Adrenal gland (tissue), 19 donors: ENCODE measurements at places on chromosomes 13 and 19.
A peak's percentile ranks its signal among the peaks of the same experiment; 100 is the strongest.

- H3K4me1 ChIP-seq: no peaks in the 10 kb centered on the region
- DNase-seq: no peak
- H3K27ac ChIP-seq: no peak overlapping the region
- no peak overlapping the region for H3K4me3 ChIP-seq
- H3K27me3 ChIP-seq: no peaks in the 10 kb centered on the region
These were observed 339.0 kb downstream of the DCT start for GRCh38 chr13:94140511-94140910.

GRCh38 chr19:51811344-51811743, 16.4 kb downstream of the FPR3 start:
- no peaks in the 10 kb centered on the region for H3K36me3 ChIP-seq
- peak; percentile 38 for DNase-seq

DNA sequence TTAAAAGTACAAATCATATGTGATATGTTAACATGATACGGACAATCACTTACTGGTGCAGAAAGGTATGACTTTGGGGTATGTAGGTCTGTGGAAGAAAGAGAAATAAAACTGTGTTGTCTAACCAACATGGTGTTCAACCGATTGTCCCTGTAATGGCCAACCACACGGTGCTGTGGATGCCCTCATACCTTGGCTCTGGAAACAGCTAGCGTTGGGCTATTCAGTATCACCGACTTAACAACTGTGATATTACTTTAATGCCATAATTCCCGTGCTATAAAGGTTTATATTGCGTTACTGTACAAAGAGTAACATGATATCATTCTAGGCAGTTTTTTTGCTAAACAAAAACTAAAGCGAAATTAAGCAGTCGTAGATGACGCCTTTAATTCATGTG, 448.3 kb downstream of the EFNB2 start:
- no peak for DNase-seq
- H3K27me3 ChIP-seq: no peaks in the 10 kb centered on the region
- H3K4me3 ChIP-seq: no peak overlapping the region
- H3K27ac ChIP-seq: no peak overlapping the region

GRCh38 chr13:97030705-97031452, 36.6 kb upstream of the OXGR1 start:
- peaks cover 6% of the 10 kb centered on the region for H3K4me1 ChIP-seq
- H3K27me3 ChIP-seq: peaks cover 3% of the 10 kb centered on the region
- no peak overlapping the region for H3K27ac ChIP-seq
- H3K4me3 ChIP-seq: no peak overlapping the region

DNA sequence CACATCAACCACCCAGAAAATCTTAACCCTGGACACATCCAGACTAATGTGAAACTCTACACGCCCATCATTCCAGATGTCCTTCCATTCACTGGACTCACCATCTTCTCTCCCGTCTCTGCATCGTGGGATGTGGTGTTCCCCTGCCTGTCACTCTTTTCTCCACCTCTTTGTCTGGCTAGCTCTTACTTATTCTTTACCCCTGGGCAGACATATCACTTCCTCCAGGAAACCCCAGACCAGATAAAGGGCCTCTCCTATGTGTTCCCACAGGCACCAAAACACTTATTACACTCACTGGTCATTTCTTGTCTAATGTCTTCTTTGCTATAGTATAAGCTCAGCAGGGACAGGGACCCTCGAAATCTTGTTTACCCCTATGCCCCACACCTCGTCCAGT, 109.3 kb upstream of the IPO5 start:
- no peak for DNase-seq
- no peaks in the 10 kb centered on the region for H3K4me1 ChIP-seq
- no peak overlapping the region for H3K27ac ChIP-seq
- no peaks in the 10 kb centered on the region for H3K36me3 ChIP-seq

DNA sequence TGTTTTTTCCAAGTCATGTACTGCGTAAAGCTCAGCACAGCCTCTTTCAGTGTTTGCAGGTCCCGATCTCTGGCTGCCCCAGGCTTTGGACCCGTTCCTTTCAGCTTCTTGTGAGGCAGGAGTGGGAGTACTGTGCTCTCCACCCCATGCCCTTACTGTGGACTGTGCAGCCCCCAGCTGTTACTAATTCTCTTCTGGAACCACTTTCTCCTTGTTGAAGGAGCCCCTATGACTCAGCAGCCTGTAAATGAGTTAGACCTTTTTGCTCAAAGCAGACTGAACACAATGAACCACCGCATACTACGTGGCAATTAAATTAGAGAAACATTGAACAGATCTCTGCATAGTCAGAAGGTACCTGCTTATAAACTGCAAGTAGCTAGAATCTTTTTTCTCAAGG, 39.0 kb downstream of the SERTM1 start:
- peak; percentile 56 for DNase-seq
- no peaks in the 10 kb centered on the region for H3K4me1 ChIP-seq
- peaks cover 19% of the 10 kb centered on the region for H3K27me3 ChIP-seq
- H3K36me3 ChIP-seq: no peaks in the 10 kb centered on the region

- no peaks in the 10 kb centered on the region for H3K36me3 ChIP-seq
- H3K4me1 ChIP-seq: no peaks in the 10 kb centered on the region
- no peak overlapping the region for H3K4me3 ChIP-seq
- DNase-seq: no peak
- no peak overlapping the region for H3K27ac ChIP-seq
- peaks cover 1% of the 10 kb centered on the region for H3K27me3 ChIP-seq
These were observed 39.1 kb downstream of the FAM216B start for GRCh38 chr13:42820451-42820850.

DNA sequence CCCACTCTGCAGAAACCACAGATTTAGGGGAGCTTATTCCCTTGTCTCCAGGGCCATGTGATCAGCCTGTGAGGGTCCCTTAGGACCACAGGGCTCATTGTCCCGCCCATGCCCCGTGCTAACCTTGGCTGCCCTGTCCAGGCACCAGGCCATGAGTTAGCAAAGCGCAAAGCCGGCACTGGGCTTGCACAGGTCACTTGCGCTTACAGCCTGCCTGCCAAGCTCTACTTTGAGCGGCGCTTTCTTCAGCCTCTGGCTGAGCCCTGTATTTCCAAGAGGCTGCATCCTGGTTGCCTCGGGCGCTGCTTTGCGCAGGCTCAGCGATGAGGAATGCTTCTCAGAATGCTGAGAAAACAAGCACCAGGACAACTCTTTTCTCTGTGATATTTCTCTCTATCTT, 188.0 kb downstream of the TDRD3 start:
- H3K4me1 ChIP-seq: no peaks in the 10 kb centered on the region
- DNase-seq: no peak
- no peak overlapping the region for H3K27ac ChIP-seq

- H3K27me3 ChIP-seq: peaks cover 3% of the 10 kb centered on the region
- no peak within 1 kb of the TSS for H3K27ac ChIP-seq
- H3K4me3 ChIP-seq: no peak within 1 kb of the TSS
- H3K4me1 ChIP-seq: no peaks in the 10 kb centered on the region
- DNase-seq: no peak
These were observed at the start of gene PCDH20 for GRCh38 chr13:61415749-61416148. Gene PCDH20 (minus strand): TSS chr13:61415849. CDS start chr13:61415158, 691 bp downstream.

DNA sequence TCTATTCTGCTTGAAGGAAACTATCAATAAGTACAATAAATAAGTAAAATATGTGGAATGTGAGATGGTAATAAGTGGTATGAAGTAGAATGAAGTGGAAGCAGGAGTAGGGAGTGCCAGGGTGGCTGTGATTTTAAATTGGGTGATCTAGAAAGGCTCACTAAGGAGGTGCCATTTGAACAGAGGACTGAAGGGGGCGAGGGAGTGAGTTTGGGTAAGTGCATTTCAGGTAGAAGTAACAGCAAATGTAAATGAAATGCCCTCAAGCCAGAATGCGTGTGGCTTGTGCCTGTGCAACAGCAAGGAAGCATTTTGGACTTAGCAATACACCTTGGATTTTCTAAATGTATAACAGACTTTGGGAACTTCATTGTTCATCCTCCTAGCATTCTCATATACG, 77.1 kb downstream of the CCNA1 start:
- DNase-seq: no peak
- H3K27me3 ChIP-seq: no peaks in the 10 kb centered on the region
- H3K27ac ChIP-seq: no peak overlapping the region
- H3K4me1 ChIP-seq: no peaks in the 10 kb centered on the region

- DNase-seq: no peak
- H3K27ac ChIP-seq: peak overlapping the region; percentile 88
- H3K4me3 ChIP-seq: no peak overlapping the region
These were observed 108.8 kb downstream of the KCTD15 start for GRCh38 chr19:33905473-33905936.

DNA sequence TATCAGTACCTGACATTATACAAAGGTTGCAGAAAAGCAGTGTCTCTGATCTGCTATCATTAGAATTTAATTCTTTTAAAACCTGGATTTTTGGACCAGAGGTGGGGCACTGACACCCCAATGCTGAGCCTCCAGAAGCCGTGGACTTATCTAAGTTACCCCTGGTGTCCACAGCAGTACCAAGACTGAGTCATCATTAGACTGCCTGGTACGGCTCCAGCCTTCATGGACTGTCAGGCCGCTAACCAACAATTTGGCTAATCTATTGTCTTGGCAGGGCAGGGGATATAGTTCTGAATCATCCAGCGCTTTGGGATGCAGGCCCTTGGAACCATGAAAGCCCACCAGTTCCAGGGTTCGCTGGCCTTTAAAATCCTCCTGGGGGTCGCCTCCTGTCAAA, 78.3 kb downstream of the TSHZ3 start:
- no peaks in the 10 kb centered on the region for H3K27me3 ChIP-seq
- no peak overlapping the region for H3K4me3 ChIP-seq

DNA sequence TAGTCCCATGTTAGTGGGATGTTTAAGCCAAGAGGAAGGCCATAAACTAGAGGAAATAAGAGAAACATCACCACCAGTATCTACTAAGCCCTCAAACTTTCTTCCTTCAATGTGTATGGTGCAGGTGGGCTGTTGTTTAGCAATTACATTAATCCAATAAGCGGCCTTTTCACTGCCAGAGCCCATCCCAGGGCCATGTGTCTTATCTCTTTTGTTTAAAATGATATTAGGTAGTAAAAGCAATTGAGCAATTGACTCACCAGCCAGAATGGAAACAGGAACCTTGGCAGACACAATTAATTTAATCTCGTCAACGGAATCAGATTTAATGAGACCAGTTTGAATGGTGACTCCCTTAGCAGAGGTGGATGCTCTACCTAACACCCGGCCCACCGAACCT, 1503.5 kb downstream of the UQCRFS1 start:
- no peaks in the 10 kb centered on the region for H3K36me3 ChIP-seq
- H3K4me3 ChIP-seq: no peak overlapping the region
- no peaks in the 10 kb centered on the region for H3K4me1 ChIP-seq
- H3K27me3 ChIP-seq: no peaks in the 10 kb centered on the region
- no peak for DNase-seq

DNA sequence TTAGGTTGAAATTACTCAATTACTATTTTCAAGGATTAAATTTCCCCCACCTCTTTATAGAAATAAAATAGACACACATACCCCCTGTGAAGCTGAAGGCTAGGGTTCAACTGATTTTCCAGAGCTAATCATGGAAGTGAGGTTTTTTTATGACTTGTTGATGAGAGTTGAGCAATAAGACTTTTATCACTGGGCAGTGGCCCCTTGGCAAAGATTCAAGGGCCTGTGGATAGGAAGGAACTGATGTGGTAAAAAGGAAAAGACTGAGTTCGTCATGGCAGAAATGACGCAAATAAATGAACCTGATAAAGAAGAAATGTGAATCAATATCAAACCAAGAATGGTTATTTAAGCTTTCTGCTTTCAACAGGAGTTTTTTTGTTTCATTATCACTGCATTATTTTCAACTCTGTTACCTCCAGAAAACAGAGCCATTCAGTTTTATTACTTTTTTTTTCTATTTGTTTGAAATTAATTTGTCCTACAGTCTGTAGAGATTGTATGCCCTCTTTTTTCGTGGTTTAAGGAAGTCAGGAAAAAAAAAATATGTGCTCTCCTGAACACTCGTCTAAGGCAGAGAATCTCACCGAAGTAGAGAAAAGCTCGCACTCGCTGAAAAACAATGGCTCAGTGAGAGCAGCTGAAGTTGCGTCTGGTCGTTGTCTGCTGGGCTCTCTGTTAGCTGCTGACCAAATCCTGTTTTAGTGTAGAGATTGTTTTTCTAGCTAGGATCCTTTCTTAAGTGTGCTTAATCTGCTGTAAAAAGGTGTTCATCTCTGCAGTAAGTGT, 38.9 kb downstream of the STOML3 start:
- DNase-seq: peak; percentile 32
- no peaks in the 10 kb centered on the region for H3K36me3 ChIP-seq
- H3K4me1 ChIP-seq: no peaks in the 10 kb centered on the region
- no peak overlapping the region for H3K4me3 ChIP-seq
- no peaks in the 10 kb centered on the region for H3K27me3 ChIP-seq

DNA sequence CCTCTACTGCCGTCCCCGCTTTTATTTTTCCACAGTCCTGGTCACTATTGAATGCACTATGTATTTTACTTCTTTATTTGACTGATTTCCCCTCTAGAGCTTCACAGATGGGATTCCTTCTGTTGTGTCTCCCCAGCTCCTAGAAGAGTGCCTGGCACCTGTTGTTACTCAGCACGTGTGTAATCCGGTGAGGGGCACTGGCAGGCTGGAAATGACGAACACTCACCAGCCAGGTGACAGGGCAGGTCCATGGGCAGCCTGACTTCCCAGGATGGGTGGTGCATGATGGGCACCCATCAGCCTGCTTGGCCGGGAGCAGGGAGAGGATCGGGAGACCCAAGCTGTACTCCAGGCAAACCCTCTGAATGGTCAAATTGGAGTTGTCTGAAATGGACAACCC, 67.2 kb downstream of the CEBPG start:
- H3K4me3 ChIP-seq: no peak overlapping the region
- DNase-seq: no peak
- H3K27ac ChIP-seq: no peak overlapping the region
- no peaks in the 10 kb centered on the region for H3K36me3 ChIP-seq
- H3K4me1 ChIP-seq: no peaks in the 10 kb centered on the region
- H3K27me3 ChIP-seq: no peaks in the 10 kb centered on the region

DNA sequence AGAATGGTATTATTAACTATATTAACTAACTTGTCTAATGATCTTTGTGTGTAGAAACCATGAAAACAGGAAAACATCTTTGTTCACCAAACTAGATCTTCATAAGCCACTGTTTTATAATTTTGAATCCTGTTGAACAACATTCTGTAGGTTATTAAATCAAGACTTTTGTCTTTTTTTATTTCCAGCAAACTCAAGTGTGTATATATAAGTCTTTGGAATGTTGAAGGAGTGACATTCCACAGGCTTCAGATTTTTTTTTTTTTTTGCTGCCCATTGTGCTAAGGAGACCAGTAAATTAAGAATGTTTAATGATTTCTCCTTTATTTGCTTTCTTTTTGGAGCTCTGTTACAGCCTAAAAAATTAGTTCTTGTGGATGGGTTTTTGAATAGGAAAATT, 89.6 kb downstream of the LMO7 start:
- no peaks in the 10 kb centered on the region for H3K4me1 ChIP-seq
- no peak for DNase-seq
- no peak overlapping the region for H3K27ac ChIP-seq
- H3K27me3 ChIP-seq: no peaks in the 10 kb centered on the region

- H3K4me1 ChIP-seq: peaks cover 6% of the 10 kb centered on the region
- H3K27me3 ChIP-seq: no peaks in the 10 kb centered on the region
- DNase-seq: no peak
- H3K27ac ChIP-seq: no peak overlapping the region
These were observed 27.7 kb upstream of the DOCK9 start for GRCh38 chr13:99005609-99006008.
